ENCODE measurements at places on chromosomes 5 and 9. TPM values are rescaled to one million over a fixed set of nuclear protein-coding genes. Genes with fewer than 3 reads are reported as not detected.

- DNase-seq = no peak
Measured at GRCh38 chr9:127022913-127023660, 99.3 kb downstream of the ANGPTL2 start.

DNA sequence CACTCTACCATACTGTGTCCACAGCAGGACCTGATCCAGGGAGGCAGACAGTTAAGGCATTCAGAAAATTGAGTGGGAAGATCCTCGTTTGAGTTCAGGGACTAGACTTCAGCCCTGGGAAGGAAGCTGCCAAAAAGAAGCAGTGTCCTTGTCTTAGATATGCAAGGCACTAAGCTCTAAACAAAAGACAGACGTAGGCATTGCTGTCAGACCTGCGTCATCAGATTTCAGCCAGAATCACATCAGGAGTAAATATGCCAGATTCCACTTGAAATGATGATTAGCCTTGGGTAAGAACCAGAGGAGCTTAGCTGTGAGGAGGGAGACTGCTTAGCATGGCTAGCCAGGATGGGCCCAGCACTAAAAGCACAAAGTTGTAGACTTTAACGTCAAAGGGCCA lies 56.7 kb downstream of the MAMDC2 start:
- no peak for DNase-seq

DNA sequence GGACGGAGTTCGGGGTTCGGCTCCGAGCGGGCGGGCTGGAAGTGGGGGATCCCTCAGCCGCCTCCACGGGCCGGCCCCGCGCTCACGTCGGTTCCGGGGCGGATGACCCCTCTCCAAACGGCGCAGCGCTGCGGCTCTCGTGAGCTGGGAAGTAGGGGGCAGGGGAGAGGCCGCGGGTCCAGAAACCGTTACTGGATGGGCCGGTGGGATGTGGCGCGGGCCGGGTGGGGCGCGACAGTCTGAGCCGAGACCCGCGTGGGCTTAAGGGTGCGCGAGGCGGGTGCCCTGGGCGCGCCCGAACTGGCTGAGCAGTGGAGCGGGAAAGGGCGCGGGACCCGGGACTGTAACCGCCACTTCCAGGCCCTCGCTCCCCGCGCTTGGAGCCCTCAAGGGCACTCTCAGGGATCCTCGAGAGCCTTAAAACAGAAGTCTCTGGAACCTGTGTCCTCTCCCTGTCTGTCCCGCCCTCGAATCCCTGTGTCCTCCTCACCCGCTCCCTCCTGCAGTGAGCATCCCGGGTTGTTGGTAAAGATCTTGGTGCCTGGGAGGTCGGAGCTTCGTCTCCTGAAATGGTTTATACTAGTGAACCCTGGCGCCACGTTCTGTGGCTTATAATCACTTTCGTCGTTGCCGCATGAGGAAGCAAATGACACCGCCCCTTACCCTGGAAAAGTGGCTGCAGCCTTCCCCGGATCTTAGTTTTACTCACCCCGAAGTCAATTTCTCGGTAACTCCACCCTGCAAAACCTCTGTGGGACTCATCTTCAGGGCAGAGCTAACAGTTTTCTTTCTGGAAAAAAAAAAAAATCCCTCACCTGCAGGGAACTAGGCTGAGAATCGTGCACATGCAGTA lies 571 bp upstream of the MARCHF11 start:
- DNase-seq = no peak

- no peak for DNase-seq
Measured at GRCh38 chr5:107012371-107012770, 658.4 kb downstream of the EFNA5 start.

- DNase-seq = no peak
Measured at GRCh38 chr5:35678661-35679060, 61.0 kb downstream of the SPEF2 start.

DNA sequence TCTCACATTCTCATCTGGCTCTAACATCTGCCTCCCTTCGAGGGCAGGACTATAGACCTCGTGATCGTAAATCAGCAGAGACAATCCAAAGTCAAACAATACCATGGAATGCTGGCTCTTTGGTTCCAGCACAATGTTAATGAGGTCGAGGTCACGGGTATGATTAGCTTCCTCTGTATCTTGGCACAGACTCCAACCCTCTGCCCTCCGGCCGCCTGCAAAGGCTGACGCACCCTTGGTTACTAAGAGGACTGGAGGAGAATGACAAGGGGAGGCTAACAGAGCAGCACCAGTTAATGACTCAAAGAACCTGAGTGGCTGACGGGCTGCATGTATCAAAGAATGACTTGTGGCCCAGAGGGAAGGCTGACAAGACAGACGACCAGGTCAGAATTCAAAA lies 10.1 kb downstream of the LHFPL2 start:
- peak; percentile 83 for DNase-seq

The CDX1 gene
- 0.39 TPM for polyA plus RNA-seq

The COL23A1 gene
- not detected for polyA plus RNA-seq

The TIMD4 gene
- not detected for polyA plus RNA-seq

The CNTNAP3B gene
- 2.2 TPM for polyA plus RNA-seq

All from BJ (cell line).